ENCODE measurements at places on chromosomes 3 and 15.

GRCh38 chr3:4587061-4587837, 94.1 kb downstream of the ITPR1 start:
- no peak for DNase-seq

- DNase-seq = no peak
Measured at GRCh38 chr15:66955001-66955516, 110.3 kb upstream of the SMAD3 start.

DNA sequence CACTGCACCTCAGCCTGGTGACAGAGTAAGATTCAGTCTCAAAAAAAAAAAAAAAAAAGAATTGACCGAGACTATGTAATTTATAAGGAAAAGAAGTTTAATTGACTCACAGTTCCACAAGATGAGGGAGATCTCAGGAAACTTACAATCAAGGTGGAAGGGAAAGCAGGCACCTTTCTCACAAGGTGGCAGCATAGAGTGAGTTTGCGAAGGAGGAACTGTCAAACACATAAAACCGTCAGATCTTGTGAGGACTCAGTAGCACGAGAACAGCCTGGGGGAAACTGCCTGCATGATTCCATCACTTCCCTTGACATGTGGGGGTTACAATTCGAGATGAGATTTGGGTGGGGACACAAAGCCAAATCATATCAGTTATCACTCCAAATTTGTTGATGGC, 380.9 kb downstream of the EDEM1 start:
- no peak for DNase-seq

- no peak for DNase-seq
Measured at GRCh38 chr3:107561980-107562379, 39.2 kb downstream of the BBX start.

- DNase-seq = no peak
Measured at GRCh38 chr3:190165253-190165652, 44.6 kb upstream of the P3H2 start.

DNA sequence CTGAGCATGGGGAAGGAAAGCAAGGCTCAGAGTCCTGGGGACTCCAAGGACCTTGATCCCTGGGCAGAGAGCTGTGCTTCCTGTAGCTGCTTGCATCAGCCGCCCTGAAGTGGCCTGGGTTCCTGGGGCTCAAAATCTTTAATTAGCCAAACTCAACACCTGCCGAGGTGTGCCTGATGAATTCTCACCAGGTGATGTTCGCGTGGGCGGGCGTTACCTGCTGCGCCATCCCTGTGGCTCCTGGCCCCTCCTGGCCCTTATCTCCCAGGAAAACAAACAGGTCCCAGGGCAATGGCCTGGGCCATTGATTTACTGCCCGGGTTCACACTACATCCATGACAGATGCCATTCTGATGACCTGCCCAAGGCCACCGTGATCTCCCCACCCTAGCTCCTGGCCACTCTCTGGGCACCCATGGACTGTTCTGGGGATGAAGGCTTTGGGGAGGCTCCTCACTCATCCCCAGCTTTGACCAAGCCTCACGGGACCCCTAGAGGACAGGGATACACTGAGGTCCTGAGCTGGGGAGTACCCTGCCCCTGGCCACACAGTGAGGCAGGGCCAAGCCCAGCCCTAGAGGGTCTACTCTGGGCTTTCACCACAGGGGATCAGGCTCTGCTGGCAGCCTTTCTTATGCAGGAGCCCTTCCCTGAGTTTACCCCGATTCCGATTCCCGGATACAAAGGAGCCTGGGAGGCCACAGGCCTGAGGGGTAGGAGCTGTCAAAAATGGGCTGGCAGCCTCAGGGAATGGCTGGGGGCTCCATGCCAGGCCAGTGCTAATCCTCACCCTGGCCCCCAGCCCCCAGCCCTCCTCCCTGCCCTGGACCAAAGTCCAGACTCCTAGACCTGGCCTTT, 5.7 kb downstream of the SLC38A3 start:
- DNase-seq = no peak

DNA sequence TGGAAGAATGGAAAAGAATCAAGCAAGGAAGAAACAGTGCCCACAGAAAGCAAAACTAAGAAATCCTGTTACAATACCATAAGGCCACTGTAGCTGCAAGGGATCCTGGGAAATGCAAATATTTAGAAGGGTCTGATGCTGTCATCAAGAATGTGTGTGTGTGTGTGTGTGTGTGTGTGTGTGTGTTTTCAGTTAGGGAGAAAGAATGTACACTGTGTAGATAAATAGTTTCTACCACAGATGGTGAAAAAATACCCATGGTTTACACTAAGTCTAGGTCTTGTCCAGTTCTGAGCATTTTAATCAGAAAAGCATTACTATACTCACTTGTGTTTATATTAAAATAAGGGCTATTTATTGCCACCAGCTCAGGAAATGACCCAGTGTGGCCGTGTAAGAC, 355.0 kb downstream of the RBMS3 start:
- DNase-seq = no peak

- DNase-seq = peak; percentile 11
Measured at GRCh38 chr3:133943639-133944141, 48.0 kb upstream of the RAB6B start.

DNA sequence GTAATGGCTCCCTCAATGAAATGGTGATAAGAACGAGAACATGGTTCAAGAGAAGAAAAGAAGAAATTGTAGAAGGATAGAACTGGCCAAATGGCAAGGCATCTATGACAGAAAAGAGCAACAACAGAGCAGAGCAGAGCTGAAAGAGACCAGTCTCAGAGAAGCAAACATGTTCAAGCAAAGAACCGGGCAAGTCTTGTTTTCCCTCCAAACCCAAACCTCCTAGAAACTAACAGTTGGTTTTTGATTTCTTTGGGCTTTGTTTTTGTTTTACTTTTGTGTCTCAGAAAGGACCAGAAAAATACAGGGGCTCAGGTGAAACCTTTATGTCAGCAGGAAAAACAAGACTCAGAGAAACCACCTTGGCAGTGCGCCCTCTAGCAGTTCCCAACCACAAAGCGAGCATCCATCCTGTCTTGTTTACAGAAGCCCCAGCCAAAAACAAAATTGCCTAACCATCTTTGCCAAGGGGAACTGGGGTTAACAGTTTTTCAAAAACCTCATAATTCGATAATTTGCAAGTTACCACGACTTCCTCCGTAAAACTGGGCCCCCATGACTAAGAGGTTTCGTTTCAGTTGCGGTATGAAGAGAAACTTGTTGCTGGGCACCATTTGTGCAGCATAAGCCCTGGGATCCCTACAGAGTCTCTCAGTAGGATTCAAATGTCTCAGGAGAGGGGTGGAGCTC, 159.2 kb upstream of the SLC24A5 start:
- DNase-seq = no peak

- no peak for DNase-seq
Measured at GRCh38 chr15:72616491-72617210, 37.8 kb upstream of the GOLGA6B start.

- no peak for DNase-seq
Measured at GRCh38 chr3:137134431-137134830, 176.6 kb downstream of the IL20RB start.

- DNase-seq = peak; percentile 80
Measured at GRCh38 chr3:11185564-11186317, 31.4 kb downstream of the HRH1 start.

GRCh38 chr3:183310936-183311335, 57.9 kb downstream of the B3GNT5 start:
- no peak for DNase-seq

DNA sequence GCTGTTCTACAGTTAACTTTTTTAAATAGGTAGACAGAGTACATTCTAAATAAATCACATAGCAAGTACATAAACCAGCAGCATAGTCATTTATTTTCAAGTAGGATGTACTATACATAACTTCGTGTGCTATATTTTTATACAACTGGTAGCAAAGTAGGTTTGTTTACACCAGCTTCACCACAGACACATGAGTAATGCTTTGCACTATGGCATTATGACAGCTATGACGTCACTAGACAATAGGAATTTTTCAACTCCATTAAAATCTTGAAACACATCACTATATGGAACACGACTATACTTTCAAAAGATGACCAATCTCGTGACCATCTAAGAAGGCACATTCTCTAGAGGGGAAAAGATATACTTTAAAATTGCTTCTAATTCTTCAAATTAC, 3.5 kb downstream of the TEX55 start:
- DNase-seq = no peak

DNA sequence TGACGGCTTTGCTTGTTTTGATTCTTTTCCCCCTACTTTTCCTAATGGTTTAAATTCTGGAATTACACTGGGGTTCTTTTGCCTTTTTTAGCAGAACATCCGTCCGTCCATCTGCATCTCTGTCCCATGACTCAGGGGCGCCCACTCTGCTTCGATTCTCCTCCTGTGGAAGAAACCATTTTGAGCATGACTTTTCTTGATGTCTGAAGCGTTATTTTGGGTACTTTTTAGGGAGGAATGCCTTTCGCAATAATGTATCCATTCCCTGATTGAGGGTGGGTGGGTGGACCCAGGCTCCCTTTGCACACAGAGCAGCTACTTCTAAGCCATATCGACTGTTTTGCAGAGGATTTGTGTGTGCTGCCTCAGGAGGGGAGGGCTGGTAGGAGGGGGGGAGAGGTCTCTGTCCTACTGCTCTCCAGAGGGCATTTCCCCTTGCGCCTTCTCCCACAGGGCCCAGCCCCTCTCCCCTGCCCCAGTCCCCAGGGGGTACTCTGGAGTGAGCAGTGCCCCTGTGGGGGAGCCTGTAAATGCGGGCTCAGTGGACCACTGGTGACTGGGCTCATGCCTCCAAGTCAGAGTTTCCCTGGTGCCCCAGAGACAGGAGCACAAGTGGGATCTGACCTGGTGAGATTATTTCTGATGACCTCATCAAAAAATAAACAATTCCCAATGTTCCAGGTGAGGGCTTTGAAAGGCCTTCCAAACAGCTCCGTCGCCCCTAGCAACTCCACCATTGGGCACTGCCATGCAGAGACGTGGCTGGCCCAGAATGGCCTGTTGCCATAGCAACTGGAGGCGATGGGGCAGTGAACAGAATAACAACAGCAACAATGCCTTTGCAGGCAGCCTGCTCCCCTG, 19.5 kb upstream of the BSN start:
- no peak for DNase-seq

DNA sequence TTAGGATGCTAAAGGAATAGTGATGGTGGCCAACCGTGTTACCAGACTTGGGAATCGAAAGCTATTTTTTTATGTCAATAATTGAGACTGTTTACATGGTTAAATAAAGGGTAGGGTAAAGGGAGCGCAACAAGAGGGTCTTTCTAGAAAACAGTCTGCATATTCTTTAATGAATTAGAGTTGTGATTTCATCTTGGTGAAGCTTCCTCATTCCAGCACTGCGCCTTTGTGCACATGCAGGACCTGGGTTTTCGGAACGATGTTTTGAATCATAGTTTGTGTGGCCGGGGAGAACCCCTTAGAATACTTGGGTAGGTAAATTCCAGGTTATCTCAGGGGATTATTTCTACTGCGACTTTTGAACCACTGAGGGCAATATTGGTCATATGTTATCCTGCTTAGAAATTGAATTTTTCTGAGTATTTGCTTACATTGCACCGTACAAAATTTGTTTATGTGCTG, 1.3 kb downstream of the PIK3CA start:
- DNase-seq = no peak

- DNase-seq = no peak
Measured at GRCh38 chr3:194225988-194226663, 90.2 kb downstream of the HES1 start.

GRCh38 chr3:37862219-37862902, 681 bp downstream of the CTDSPL start:
- DNase-seq = peak; percentile 62

- no peak for DNase-seq
Measured at GRCh38 chr3:31041161-31041978, 146.9 kb upstream of the GADL1 start.

GRCh38 chr3:126294211-126294808, 62.9 kb downstream of the KLF15 start:
- no peak for DNase-seq

- peak; percentile 18 for DNase-seq
Measured at GRCh38 chr3:42667096-42667522, 13.6 kb downstream of the ZBTB47 start.

DNA sequence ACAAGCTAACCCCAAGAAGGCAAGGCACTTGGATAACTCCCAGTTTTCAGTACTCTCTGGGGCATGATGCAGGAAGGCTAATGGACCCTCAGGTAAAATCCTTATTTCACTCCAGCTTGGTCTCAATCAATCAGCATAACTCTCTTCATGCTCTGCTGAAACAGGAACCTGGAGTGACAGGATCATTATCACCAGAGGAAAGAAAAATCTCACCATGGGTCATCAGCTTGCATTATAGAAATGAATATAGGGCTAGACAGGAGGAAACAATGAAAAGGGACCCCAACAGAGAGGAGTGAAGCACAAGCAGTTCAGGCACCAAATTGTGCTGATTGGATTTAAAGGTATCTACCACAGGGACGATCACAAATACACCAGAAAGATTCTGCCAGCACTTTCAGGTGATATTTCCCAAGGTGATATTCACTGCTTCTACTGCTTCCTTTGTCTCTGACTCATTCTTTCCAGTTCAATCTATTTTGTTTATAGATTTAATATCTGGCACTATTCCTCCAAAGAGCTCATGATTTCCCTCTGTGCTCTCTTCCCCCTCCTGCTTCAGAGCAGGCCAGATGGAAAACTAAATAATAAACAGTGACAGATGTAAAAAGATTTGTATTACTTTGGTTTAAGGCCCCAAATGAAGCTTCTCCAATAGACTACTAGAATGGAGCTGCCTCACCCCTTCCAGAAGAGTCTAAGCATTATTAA, 22.9 kb upstream of the THUMPD3 start:
- no peak for DNase-seq

Measured in uterus (tissue), 4 donors.